Tibial artery (tissue), 4 donors: ENCODE measurements at places on chromosomes 4 and X.

DNA sequence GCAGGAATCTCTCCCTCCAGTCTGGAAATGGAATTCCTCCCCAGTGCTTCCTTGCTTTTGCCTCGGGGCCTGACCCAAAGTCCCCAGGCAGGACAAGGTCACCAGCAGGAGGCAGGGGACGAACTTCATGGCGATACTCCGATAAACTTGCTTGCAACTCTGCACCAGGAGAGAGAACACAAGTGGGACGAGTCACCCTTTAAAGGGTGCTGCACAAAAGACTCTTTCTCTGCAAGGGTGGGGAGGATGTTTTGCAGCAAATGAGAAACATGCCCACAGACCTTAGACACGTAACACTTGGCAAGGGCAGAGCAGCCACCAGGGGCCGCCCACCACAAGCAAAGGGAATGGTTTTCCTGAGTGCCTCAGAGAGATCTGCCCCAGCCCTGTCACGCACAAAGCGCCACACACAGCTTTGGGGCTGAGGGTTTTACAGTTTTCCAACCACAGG is at the start of gene FGFBP2:
FGFBP2 (minus strand) TSS at position 175 of the 451 bp plus-strand sequence; CDS start at position 129, 46 bp downstream.
- no peak within 1 kb of the TSS for H3K27ac ChIP-seq
- H3K36me3 ChIP-seq, result no peaks in the 10 kb centered on the region
- DNase-seq, result no peak
- H3K4me3 ChIP-seq, result no peak within 1 kb of the TSS
- H3K4me1 ChIP-seq, result no peaks in the 10 kb centered on the region

- no peaks in the 10 kb centered on the region for H3K27me3 ChIP-seq
- H3K27ac ChIP-seq, result no peak overlapping the region
- H3K36me3 ChIP-seq, result no peaks in the 10 kb centered on the region
- H3K4me3 ChIP-seq, result no peak overlapping the region
Measured at GRCh38 chr4:47010912-47011446, 17.6 kb upstream of the GABRA4 start.

- no peak for DNase-seq
- no peaks in the 10 kb centered on the region for H3K36me3 ChIP-seq
- no peaks in the 10 kb centered on the region for H3K27me3 ChIP-seq
- H3K4me1 ChIP-seq, result no peaks in the 10 kb centered on the region
- H3K27ac ChIP-seq, result no peak overlapping the region
Measured at GRCh38 chr4:146998157-146998556, 52.5 kb upstream of the TTC29 start.

DNA sequence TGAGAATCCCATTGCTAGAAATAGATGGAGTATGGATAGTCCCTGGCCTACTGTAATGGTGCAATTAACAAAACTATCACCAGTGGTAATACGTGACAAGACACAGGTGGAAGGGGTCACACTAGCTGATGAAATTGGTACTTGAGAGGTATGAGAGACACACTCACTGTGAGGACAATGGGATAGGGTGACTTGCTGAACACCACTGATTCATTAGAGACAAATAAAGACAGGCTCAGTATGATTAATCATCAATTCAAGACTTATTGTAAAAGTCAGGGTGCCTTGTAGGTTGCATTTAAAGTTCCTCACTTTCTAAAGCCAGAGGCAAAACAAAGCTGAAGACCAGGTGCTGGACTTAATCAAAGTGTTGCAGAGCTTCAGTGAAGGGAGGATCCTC is 361.6 kb upstream of the EMCN start:
- no peak overlapping the region for H3K27ac ChIP-seq
- no peaks in the 10 kb centered on the region for H3K27me3 ChIP-seq
- DNase-seq, result no peak
- no peak overlapping the region for H3K4me3 ChIP-seq
- H3K4me1 ChIP-seq, result no peaks in the 10 kb centered on the region

GRCh38 chr4:91280551-91281290 is 1023.0 kb upstream of the GRID2 start:
- no peak for DNase-seq
- no peaks in the 10 kb centered on the region for H3K4me1 ChIP-seq
- no peak overlapping the region for H3K4me3 ChIP-seq

- H3K4me3 ChIP-seq, result no peak overlapping the region
- H3K27ac ChIP-seq, result no peak overlapping the region
- H3K36me3 ChIP-seq, result no peaks in the 10 kb centered on the region
- no peaks in the 10 kb centered on the region for H3K27me3 ChIP-seq
- H3K4me1 ChIP-seq, result no peaks in the 10 kb centered on the region
Measured at GRCh38 chr4:28362169-28362568, 1501.5 kb downstream of the STIM2 start.

GRCh38 chr4:682490-683172 is 6.3 kb downstream of the SLC49A3 start:
- peaks cover 27% of the 10 kb centered on the region for H3K4me1 ChIP-seq
- no peak overlapping the region for H3K4me3 ChIP-seq
- peaks cover 66% of the 10 kb centered on the region for H3K27me3 ChIP-seq
- no peak overlapping the region for H3K27ac ChIP-seq
- DNase-seq, result no peak
- H3K36me3 ChIP-seq, result peaks cover 4% of the 10 kb centered on the region

GRCh38 chr4:140865253-140866217 is 109.3 kb upstream of the TBC1D9 start:
- H3K27ac ChIP-seq, result no peak overlapping the region
- no peaks in the 10 kb centered on the region for H3K27me3 ChIP-seq
- H3K4me3 ChIP-seq, result no peak overlapping the region
- H3K36me3 ChIP-seq, result peaks cover 15% of the 10 kb centered on the region

DNA sequence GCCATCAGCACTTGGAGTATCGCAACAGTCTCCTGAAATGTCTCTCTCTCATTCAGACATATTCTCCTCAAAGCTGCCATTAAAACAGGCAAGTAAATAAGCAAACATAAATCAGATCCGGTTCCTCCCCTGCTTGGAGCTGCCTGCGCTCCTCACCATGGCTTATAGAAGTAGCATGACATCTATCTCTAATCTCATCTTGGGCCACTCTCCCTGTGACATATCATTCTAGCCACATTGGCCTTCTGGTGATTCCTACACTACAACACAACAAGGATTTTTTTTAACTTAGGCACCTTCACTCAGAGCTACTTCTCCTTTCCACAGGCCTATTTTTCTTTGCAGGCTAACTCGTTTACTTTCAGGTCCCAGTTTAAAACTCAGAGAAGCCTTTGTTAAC is 387.9 kb downstream of the ARHGAP24 start:
- no peak overlapping the region for H3K4me3 ChIP-seq
- DNase-seq, result no peak
- H3K27ac ChIP-seq, result no peak overlapping the region
- H3K36me3 ChIP-seq, result no peaks in the 10 kb centered on the region
- peaks cover 12% of the 10 kb centered on the region for H3K4me1 ChIP-seq

- DNase-seq, result no peak
- H3K36me3 ChIP-seq, result no peaks in the 10 kb centered on the region
- H3K4me1 ChIP-seq, result no peaks in the 10 kb centered on the region
- H3K27ac ChIP-seq, result peak overlapping the region; percentile 91
- no peaks in the 10 kb centered on the region for H3K27me3 ChIP-seq
- peak overlapping the region; percentile 77 for H3K4me3 ChIP-seq
Measured at GRCh38 chrX:53684415-53685192, 1.9 kb downstream of the HUWE1 start.

DNA sequence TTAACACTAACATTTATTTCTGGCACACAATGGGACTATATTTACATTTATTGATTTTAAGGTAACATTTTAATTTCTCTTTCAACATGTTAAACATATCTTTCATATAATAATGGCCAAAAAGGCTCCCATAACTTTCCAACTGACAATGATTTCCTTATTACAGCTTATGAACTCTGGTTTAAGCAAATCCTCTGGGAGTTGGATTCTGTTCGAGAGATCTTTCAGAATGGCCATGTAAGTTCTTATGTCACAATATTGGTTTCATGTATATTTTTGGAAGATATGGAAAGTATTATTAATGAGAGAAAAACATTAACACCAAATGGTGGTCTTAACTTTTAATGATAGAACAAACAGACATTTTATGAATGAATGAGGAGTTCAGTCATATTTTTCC is 4.1 kb downstream of the TDO2 start:
- DNase-seq, result no peak
- H3K36me3 ChIP-seq, result no peaks in the 10 kb centered on the region
- H3K27me3 ChIP-seq, result no peaks in the 10 kb centered on the region

- H3K27ac ChIP-seq, result no peak within 1 kb of the TSS
- H3K4me3 ChIP-seq, result no peak within 1 kb of the TSS
- H3K4me1 ChIP-seq, result no peaks in the 10 kb centered on the region
- H3K36me3 ChIP-seq, result no peaks in the 10 kb centered on the region
- no peak for DNase-seq
- no peaks in the 10 kb centered on the region for H3K27me3 ChIP-seq
Measured at GRCh38 chrX:149881081-149881711, at the start of gene MAGEA8. Gene MAGEA8, plus strand, starts transcription at chrX:149881183. Its CDS starts 3,090 bp downstream, at chrX:149884273.

DNA sequence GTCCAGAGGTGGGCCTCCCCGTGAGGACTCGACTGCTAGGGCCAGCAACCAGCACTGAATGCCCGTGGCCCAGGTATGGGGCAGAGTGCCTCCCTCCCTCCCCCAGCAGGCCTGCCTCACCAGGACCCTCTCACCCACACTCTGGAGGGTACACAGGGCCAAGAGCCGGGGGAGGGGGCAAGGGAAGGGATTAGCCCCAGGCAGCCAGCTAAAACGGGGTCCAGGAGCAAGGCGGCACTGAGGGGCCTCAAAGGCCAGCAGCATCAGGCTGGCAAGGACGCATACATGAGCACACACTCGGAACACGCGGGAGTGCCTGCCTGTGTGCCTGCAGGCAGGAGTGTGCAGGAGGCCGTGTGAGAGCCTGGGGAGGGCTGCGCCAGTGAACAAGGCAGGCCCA is 18.3 kb upstream of the DUSP9 start:
- H3K27me3 ChIP-seq, result peaks cover 5% of the 10 kb centered on the region
- H3K27ac ChIP-seq, result no peak overlapping the region
- no peak for DNase-seq
- H3K4me3 ChIP-seq, result no peak overlapping the region

DNA sequence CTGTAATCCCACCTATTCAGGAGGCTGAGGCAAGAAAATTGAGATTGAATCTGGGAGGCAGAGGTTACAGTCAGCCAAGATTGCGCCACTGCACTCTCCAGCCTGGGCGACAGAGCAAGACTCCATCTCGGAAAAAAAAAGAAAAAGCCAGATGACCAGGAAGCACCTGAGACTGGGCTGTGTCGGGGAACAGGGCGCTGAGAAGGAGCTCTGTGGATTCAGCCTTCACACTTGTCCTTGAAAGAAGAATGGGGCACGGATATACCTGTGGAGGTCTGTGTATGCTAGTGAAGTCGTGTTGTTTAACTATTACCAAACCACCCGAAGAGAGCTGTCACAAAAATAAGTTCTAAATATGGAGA is 39.3 kb upstream of the TADA2B start:
- no peak for DNase-seq
- H3K27ac ChIP-seq, result no peak overlapping the region
- peaks cover 87% of the 10 kb centered on the region for H3K36me3 ChIP-seq
- no peak overlapping the region for H3K4me3 ChIP-seq
- H3K4me1 ChIP-seq, result no peaks in the 10 kb centered on the region

DNA sequence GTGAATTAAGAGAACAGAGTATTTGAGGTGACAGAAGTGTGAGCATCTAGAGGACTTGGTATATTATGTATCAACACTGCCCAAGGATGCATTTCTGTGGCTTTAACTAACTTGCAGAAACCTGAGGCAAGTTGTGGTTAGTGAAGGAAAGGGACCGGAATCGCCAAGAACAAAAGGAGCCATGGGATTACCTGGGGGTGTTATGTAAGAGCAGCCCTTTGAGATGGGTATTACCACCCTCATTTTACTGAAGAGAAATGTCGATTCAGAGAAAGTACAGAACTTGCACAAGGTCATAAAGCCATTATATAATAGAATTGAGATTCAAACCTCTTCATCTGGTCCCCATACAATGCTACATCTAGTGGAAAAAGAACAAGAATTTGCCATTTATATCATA is 14.3 kb downstream of the TENM3 start:
- no peak for DNase-seq
- no peak overlapping the region for H3K4me3 ChIP-seq
- no peaks in the 10 kb centered on the region for H3K27me3 ChIP-seq
- H3K4me1 ChIP-seq, result no peaks in the 10 kb centered on the region
- no peak overlapping the region for H3K27ac ChIP-seq
- no peaks in the 10 kb centered on the region for H3K36me3 ChIP-seq

DNA sequence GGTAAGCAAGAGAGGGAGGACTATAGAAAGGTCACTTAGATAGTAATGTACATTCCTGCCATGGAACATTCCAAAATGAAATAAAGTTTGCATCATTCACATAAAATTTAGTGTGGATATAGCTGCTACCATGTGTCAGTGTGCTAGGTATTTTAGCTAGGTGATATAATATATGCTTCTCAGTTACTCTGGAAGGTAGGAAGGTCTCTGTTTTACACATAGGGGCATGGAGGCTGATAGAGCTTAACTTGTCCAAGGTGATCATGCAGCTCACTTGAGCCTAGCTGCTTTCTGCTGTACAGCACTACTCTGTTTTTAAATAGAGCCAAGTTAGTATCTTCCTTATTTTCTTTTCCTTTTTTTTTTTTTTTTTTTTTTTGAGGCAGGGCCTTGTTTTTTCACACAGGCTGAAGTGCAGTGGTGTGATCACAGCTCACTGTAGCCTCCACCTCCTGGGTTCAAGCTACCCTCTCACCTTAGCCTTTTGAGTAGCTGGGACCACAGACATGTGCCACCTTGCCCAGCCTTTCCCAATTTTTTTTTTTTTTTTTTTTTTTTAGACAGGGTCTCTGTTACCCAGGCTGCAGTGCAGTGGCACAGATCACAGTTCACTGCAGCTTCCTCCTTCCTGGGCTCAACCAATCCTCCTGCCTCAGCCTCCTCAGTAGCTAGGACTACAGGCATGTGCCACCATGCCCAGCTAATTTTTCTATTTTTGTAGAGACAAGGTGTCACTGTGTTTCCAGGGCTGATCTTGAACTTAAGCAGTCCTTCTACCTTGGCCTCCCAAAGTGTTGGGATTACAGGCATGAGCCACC is 10.4 kb downstream of the AFF1 start:
- peaks cover under 1% of the 10 kb centered on the region for H3K4me1 ChIP-seq
- H3K27me3 ChIP-seq, result no peaks in the 10 kb centered on the region
- H3K36me3 ChIP-seq, result no peaks in the 10 kb centered on the region

GRCh38 chrX:102934624-102935023 is 2.4 kb upstream of the RAB40AL start:
- no peak overlapping the region for H3K4me3 ChIP-seq
- H3K4me1 ChIP-seq, result no peaks in the 10 kb centered on the region
- H3K27ac ChIP-seq, result no peak overlapping the region
- no peak for DNase-seq
- H3K27me3 ChIP-seq, result no peaks in the 10 kb centered on the region
- no peaks in the 10 kb centered on the region for H3K36me3 ChIP-seq
